ENCODE measurements at places on chromosomes 3 and 15.

- no peak for DNase-seq
These were observed 15.8 kb downstream of the CYP11A1 start for GRCh38 chr15:74351670-74352069.

GRCh38 chr3:132394320-132394719 is 23.0 kb upstream of the DNAJC13 start:
- no peak for DNase-seq

- no peak for DNase-seq
These were observed 103.1 kb downstream of the LINGO1 start for GRCh38 chr15:77529394-77530159.

DNA sequence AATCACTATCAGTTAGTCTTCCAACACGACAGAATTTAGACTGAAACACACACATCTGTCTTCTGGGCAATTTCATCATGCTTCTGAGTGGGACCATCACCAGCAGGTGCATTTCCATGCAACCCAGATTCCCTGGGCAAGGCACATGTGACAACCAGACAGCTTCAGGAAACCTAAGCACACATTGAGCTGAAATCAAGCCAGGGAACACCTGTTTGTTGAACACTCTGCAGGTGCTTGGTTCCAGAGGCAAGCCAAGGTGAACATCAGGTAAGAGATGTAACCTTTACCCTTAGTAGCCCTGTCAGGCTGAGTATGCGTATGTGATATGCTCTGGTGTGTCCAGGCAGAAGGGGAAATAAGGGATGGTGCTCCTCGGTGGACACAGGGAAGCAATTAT is 3.3 kb upstream of the PSMD2 start:
- no peak for DNase-seq

DNA sequence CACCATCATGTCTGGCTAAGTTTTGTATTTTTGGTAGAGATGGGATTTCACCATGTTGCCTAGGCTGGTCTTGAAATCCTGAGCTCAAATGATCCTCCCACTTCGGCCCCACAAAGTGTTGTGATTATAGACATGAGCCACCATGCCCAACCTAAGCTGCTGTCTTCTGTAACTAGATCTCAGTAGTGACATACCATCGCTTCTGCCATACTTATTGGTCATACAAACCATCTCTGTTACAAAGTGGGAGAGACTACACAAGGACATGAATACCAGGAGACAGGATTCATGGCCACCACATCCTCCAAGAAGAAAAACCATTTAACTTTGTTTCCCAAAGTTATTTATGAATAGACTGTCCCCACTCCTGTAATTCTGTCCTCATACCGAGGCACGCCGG is 81.3 kb downstream of the SMAD6 start:
- DNase-seq: no peak

GRCh38 chr3:32447865-32448400 is 54.7 kb downstream of the CMTM6 start:
- DNase-seq: no peak

- DNase-seq: no peak
These were observed 1095.4 kb upstream of the CADM2 start for GRCh38 chr3:83863380-83863779.

DNA sequence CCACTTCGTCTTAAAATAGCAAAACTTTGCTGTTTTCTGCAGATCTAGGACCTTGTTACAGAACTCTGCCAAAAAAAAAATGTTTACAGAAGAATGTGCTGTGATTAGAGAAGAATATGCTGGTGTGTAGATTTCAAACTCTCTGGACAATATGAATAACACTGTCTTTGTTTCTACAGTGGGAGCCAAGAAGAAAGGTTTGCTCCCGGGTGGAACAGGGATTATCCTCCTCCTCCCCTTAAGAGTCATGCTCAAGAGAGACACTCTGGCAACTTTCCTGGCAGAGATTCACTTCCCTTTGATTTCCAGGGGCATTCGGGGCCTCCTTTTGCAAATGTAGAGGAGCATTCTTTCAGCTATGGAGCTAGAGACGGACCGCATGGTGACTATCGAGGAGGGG is 27.3 kb downstream of the RBM6 start:
- DNase-seq: peak; percentile 5

DNA sequence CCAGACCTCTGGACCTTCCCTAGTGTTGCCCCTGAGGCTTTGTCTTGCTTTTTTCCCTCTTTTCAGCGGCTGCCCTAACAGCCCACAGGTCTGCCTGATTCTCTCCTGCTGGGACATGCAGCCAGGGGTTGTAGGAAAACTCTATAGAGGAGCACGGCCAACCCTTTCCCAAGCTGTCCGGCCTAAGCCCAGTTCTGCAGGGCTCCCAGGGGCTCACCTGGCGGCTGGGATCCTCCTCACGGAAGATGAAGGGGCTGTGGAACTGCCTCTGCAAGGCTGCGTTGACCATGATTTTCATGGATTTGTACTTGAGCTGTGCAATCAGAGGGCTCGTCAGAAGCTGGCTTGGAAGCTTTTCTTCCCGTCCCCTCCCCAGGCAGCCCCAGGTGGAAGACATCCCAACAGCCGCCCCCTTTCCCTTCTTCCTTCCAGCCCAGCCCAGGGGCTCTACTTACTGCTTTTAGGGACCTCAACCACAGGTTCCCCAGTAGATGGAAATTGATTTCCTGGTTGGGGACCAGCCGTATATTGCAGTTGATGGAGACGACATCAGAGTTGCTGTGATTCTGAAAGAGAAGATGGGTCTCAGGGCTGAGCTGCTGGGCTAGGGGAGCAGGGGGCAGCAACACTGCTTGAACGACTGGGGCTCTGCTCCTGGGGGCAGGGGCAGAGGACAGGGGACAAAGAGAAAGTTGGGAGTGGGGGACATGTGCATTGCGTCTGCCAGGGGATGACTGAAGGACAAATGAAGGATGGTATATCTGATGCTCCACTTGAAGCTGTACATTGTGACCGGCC is 29.8 kb downstream of the FEM1B start:
- DNase-seq: no peak

DNA sequence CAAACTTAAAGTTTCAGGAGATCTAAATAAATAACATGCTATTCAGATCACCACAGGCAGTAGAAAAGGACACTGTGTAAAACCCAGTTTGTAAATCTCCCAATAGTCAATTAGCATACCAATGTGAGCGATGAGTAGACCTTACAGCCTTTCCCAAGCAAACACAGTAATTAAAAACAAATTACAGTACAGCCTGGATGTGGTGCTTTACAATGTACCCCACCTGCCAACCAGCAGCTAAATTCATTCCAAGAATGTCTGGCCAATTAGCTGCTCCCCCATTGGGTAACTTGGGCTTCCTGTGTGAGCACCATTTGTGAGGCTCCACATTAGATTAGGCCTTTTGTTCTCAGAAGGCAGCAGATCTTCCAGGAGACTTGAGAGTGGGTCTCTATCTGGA is 635.0 kb downstream of the TBL1XR1 start:
- no peak for DNase-seq

GRCh38 chr15:85598219-85598618 is 196.5 kb downstream of the KLHL25 start:
- no peak for DNase-seq

DNA sequence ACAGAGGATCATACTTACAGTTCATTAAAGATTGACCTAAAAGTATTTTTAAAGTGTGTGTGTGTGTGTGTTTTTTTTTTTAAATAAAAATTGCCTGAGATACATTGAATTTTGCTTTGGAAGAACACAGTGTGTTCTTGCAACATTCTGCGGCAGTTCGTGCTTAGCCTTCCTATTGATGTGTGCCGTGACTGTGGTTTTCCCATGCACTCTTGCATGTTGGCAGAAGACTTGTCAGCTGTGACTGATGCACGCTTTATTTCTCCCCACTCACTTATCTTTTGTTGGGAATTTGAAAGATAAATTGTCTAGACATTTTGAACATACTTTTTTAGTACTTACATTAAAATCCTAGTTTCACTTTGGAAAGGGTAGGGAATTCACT is 136.3 kb upstream of the LRRFIP2 start:
- peak; percentile 24 for DNase-seq

- DNase-seq: no peak
These were observed 26.3 kb downstream of the DZIP1L start for GRCh38 chr3:138089091-138089490.

DNA sequence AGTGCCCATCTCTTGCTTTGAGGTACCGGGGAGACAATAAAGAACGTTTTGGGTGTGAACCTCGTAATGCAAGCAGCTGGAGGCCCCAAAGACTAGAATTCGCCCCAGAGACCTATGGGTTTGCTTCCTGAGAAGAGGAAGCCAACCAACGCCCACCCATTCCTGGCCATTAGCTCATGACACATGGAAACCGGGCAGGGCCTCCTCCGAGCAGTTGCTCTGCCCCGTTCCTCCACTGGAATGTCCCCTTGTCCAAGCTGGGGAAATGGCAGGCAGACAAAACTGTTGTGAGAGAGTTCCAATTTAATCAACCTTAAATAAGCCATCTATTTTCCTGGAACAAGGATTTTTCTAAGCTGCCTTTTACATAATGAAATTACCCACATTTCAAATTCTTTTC is 250.9 kb upstream of the IGF1R start:
- DNase-seq: no peak

GRCh38 chr3:170689296-170689829 is 103.5 kb upstream of the SLC7A14 start:
- no peak for DNase-seq

DNA sequence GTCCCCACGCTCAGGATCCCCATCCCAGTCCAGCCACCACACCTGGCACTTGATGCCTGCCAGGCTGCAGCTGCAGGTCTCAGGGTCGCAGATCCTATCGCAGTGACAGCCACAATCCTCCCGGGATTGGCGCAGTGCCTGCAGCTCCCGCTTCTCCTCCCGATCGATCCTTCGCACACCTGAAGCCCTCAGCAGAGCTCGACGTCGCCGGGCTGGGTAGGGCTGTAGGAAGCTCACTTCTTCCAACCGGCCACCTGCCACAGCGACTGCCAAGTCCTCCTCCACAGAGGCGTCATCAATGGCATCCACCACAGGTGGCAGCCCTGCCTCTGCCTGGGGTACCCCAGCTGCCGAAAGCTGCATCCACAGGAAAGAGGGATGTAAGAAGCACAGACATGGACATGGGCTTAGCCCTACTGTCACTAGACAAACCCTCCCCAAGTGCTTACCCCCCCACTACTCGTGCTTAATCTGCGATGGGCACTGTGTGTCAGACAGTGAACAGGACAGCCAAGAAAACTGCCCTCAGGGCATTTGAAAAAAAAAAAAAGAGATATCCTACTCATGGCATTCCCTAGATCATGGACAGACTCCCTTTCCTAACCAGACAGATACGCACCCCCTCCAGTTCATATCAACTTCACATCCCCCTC is 9.2 kb downstream of the CSRNP1 start:
- no peak for DNase-seq

DNA sequence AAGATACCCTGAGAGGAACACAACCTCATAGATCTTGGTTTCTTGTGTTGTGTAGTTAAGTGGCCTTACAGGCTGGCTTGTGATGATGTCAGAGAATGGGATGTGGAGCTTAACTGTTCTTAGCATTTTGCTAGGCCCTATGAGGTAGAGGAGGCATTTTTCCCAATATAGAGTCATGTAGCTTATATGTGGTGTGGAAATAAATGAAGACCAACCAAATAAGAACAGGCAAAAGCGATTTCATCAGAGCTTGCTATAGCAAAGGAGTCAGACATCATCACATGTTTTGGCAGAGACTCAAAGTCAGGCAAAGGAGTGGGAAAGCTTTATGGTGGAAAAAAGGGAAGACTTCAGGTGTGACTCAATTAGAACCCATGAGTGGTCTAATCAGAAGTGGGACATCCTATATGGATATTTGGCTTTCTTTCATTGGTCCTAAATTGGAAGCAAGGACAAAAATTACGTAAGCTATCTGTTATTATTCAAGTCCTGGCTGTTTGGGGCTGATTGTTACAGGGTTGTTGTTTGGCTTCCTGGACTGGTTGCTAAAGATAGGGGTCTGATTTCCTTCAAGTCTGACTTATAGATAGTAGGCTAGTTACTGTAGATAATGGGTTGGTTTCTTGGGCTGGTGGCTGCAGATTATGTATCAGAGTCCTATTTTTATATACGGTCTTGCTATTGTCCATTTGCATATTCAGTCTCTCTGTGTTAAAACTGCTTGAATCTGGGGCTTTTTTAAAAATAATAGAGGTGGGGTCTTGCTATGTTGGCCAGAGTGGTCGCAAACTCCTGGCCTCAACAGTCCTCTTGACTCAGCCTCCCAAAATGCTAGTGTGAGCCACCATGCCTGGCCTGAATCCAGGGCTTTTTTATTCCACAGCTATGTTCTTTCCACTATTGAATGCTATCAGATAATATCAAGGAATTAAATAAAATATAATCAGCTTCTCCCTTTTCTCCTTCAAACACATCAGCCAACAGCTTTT is 30.3 kb upstream of the SETD2 start:
- no peak for DNase-seq

DNA sequence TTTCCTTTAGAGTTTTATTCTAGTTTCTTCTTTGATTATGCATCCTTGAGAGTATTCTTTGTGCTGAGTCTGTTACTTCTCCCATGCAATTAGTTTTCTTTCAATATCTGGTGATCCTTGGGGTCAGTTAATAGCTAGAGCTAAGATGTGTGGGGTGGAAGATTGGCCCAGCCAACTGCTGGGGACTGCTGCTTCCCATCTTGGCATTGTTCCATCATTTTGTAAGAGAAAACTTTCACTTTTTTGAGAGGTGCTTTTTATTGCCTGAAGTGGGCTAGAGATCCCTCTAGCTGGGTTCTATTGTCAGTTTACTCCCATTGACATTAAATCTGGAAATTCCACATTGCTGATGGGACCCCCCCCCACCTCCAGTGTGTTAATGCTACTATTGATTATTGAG is 15.4 kb downstream of the BCL2L10 start:
- DNase-seq: no peak

- no peak for DNase-seq
These were observed 211.7 kb downstream of the DTWD1 start for GRCh38 chr15:49832511-49832910.

GRCh38 chr3:123993818-123994217 is 1.9 kb upstream of the ROPN1 start:
- no peak for DNase-seq

DNA sequence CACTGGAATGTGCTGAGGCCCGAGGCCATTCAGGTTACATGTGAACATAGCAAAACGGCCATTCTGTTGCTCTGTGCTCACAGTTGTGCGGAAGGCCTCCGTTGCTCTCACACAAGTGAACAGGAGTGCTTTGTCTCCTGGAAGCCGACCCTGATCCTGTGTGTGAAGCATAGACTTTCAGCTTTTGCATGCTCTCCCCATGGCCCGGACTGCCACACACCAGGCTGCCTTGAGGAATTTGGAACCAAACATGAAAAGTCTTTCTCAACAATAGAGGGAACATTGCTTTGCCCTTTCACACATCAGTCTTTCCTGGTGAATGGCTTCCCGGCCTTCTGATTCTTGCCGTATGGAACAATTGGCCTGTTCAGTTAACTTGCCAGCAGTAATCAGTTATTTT is 154.8 kb upstream of the LRIG1 start:
- DNase-seq: no peak

- DNase-seq: no peak
These were observed 13.3 kb upstream of the SSUH2 start for GRCh38 chr3:8657804-8658305.

DNA sequence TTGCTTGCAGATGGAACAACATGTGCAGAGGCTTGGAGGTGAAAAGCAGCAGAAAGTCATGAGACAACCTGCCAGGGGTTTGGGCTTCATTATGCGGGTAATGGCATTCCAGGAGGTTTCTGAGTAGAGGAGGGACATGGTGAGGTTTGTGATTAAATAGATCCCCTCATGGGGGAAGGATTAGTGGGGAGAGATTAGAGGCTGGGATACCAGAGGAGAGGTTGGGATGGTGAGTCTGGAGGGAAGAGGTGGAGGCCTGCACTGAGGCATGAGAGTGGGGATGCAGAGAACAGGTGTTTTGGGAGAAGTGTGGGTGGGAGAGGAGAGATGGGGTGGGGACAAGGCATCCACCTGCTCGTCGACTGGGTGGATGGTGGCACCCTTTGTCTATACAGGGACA is 6.8 kb upstream of the IQSEC1 start:
- no peak for DNase-seq
